ENCODE measurements at places on chromosomes 16 and 17.

GRCh38 chr17:80663781-80664206, 119.2 kb downstream of the RPTOR start:
- DNase-seq: no peak

DNA sequence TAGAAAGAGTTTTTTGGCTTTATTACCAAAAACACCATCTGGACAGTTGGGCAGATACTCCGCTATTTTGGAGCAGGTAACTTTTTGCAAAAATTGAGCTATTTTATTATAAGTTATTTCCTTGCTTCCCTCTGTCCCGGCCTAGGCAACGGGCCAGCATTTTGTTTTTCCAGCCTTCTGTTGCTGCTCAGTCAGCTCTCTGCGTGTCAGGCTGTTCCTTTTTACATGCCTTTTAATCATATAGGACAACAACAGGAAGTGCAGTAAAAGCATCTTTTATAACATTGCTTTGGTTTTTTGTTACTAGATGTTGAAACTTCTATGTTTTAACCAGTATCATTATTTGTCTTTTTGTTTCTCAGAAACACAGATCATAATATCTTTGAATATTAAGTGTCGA, 30.4 kb downstream of the PPM1D start:
- no peak for DNase-seq

GRCh38 chr16:88550246-88550661, 19.9 kb upstream of the ZC3H18 start:
- no peak for DNase-seq

DNA sequence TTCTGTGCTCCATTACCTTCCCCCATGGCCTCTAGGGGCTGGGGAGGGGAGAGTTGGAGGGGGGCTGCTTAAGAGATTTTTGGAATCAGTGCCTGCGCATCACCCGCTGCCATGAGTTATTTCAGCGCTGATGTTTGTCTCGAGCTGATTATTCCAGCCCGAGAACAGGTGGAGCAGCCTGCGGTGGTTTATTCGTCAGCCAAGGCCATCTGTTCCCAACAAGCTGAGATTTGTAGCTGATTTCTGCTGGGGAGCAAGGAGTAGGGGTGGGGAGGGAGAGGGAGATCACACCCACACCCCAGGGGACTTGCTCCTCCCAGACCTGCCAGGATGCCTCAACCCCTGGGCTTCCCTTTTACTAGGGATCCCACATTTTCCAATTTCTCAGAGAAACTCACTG, 23.1 kb downstream of the PIPOX start:
- no peak for DNase-seq

- DNase-seq: no peak
These were observed 128.5 kb downstream of the PARN start for GRCh38 chr16:14501331-14502255.

GRCh38 chr17:68418876-68419275, 38.4 kb downstream of the WIPI1 start:
- no peak for DNase-seq
